Fibroblast of the aortic adventitia (primary cell): ENCODE measurements at places on chromosomes 3 and 15.
A peak's percentile ranks its signal among the peaks of the same experiment; 100 is the strongest.

- DNase-seq, result peak; percentile 83
Observed at GRCh38 chr3:106068795-106069194, 200.0 kb upstream of the CBLB start.

- DNase-seq, result peak; percentile 60
Observed at GRCh38 chr3:71163198-71163918, 420.2 kb downstream of the FOXP1 start.

DNA sequence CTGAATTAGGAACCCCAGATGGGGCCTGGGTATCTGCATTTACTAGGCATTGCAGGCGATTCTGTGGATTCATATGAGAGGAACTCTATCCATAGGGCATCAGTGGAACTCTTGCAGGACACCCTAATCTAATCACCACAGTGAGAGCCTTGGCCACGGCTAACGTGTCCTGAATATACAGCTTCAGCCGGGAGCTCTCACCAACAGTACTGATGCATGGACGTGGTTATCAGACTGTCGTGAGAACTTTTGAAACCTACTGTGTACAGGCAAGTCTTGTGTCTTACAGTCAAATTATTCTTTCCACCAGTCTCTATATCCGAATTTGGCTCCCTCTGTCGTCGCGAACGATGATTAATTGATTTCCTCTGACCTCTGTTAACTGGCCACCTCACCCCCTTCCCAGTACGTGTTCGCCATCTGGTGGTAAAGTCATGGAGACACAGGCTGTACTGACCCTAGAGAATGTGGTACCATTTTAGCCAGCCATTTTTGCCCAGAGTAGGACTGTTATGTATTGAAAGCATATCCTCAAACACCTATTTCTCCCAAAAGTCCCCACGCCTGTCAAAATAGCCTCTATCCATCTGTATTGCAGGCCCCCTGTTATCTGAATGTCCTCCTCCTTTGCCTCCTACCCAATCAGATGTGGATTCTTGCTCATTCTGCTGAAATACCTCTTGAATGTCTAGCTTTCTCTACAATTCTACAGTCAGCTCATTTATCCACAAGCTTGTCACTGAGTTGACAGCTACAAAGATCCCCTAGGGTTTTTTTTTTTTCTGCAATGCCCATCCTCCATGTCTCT, 39.7 kb downstream of the GLDN start:
- DNase-seq, result peak; percentile 88

GRCh38 chr3:5437296-5437782, 249.8 kb downstream of the EDEM1 start:
- DNase-seq, result no peak

DNA sequence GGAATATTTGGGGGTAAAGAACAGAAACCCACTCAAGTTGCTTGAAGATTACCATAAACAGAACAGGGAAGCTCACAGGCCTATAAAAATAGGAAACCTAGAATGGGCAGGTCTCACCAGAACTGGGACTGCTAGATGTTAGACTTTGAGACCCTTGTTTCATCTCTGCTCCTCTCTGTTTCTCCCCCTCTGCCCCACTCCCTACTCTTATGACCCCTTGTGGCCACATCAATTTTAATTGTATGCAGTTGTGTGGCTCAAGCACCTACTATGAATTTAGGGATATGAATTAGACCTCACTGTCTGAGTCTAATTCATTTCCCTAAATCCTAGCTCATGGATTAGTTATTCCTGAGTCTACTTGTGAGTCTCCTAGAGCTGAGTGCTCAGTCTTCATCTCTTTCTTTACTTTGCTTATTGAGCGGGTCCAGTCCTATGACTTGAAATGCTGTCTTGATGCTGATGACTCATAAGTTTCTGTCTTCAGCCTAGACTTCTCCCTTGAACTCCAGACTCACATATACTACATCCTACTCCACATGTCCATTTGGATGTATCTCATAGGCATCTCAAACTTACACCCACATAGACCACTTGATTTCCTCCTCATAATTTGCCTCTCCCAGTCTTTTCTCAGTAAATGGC, 78.7 kb downstream of the ITPR1 start:
- DNase-seq, result no peak

DNA sequence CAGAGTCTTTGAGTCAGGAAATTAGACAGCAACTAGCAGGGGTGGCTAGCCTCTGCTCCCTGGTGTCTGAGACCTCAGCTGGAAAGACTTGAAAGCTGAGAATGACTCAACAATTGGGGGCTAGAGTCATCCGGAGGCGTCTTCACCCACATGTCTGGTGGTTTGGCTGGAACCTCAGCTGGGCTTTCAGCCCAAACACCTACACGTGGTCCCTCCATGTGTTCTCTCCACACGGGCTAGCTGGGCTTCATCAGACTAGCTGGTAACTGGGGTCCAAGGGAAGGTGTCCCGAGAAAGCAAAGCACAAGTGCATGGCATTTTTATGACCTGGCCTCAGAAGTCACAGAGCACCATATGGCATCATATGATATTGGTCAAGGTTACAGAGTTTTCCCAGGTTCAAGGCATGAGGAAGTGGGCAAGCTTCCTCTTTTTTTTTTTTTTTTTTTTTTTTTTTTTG, 19.9 kb upstream of the ABHD2 start:
- peak; percentile 93 for DNase-seq

GRCh38 chr3:54949491-54950044, 21.7 kb upstream of the LRTM1 start:
- no peak for DNase-seq

GRCh38 chr3:38643592-38643991, 5.9 kb downstream of the SCN5A start:
- DNase-seq, result no peak

DNA sequence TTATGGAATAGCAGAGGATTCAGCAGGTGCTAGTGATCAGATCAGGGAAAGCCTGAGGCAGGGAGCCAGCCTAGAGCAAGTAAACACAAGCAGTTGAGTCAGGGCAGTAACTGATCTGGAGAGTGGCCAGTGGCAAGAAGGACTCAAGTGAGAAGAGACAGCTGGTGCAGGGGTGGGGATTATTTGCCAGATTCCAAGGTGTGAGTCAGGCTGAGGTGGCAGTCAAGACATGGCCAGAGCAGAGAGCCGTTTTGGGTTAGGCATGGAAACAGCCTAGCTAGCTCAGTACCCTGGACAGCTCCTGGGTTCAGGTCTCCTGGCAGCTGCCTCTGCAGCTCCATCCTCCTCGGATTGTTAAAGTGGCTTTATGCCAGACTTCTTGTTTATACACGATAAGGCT, 281.9 kb upstream of the ONECUT1 start:
- peak; percentile 18 for DNase-seq

DNA sequence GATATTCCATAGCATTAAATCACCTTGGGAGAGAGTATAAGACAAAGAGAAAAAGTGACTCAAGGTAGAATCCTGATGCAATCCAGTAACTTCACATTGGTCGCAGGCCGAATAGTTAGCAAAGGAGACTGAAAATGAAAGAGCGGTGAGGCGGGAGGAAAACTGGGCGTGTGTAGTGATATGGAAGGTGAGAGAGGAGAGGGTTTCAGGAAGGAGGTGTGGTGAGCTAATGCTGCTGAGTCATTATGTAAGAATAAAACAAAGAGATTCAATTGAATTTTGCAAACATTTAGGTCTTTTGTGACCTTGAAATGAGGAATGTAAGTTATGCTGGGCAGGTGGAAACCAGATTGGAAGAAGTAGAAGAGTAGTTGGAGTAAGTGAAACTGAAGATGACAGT, 235.3 kb downstream of the C3orf38 start:
- DNase-seq, result no peak

DNA sequence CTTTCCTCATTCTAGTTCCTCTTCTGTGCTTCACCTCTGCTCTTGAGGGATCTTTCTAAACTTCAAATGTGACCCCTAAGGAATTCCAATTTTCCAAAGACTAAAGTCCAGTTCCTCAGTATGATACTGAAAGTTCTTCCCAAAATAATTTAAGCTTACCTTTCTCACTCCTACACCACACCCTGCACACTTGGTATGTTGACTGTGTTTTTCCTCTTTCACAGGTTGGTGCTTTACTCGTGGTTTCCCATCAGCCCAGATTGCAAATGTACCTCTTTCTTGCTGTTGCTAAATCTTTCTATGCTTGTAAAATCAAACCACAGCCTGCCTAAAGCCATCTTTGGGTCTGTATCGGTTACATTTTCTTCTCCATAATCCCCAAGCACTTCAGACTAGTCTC, 30.5 kb upstream of the CLDN16 start:
- no peak for DNase-seq

GRCh38 chr3:99524559-99524958, 113.8 kb upstream of the COL8A1 start:
- DNase-seq, result no peak

GRCh38 chr3:103052236-103052830, 617.5 kb downstream of the ZPLD1 start:
- no peak for DNase-seq

DNA sequence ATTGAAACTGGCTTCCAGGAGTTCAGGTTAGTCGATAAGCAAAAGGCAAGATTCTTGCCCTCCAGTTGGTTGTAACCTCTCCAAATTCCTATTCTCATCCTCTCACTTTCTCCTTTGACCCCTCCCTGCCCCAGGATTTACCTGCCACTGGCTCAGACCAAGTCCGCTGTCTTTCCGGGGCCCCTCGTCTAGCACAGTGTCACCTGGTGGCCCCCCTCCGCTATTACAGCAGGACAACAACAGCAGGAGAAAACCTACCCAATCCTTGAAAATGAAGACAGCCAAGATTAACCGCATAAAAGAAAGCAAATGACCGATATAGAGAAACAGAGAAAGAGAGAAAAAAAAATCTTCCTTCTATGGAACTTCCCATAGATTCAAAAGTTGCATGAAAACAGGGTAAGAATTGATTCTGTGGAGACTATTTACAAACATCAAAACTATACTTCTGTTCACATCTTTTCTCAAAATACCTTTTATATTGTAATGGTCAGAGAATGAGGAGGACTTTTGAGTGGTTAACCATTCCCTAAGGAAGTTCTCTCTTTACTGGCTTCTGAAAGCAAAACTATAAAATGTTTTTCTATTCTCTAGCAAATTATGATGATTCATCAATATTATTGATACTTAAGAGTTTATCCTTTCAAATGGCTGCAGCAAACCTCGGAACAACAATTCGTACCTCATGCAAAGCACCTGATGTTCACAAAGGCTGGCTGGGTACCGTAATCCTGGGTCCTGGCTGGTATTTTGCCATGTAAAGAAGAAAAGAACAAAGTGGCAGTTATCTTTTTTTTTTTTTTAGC, 10.0 kb upstream of the ST8SIA2 start:
- DNase-seq, result no peak

- DNase-seq, result no peak
Observed at GRCh38 chr15:26376243-26376642, 396.6 kb downstream of the GABRB3 start.

- peak; percentile 20 for DNase-seq
Observed at GRCh38 chr3:101687142-101687931, 819 bp upstream of the RPL24 start.

DNA sequence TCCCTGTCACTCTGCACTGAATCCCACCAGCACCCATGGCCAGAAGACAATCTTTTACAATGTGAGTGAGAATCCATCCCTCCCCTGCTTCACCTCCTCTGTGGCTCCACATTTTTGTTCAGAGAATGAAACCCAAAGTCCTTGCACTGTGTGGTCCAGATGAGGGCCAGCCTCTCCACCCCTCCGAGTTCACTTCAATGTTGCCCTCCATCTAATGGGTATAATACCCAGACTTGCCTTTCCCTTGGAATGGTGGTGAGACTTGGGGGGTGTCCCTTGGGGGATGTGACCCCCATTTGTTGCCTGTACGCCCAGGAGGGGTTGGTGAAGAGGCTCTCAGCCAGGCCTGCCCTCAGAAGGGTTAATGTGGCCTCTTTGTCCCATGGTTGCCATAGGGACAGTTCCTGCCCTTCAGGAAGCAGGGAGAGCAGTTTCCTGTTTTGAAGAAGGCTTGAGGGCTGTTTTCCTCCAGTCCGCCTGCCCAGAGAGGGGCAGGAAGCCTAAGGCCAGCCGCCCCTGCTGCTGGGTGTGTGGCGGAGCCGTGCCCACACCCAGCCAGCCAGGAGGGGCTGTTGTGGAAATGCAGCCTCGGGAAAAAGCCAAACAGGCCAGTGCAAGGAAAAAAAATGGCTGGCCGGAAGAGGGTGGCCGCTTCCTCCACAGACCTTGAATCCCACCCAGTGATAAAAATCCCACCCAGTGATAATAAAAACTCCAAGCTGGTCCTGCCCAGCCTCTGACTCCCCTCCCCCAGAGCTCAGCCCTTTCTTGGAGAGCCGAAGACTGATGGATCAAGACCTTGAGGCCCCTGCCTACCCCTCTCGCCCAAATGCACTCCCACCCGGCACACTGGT, 14.6 kb upstream of the FGD5 start:
- DNase-seq, result no peak

GRCh38 chr3:49131040-49131439, 1.8 kb downstream of the LAMB2 start:
- no peak for DNase-seq

DNA sequence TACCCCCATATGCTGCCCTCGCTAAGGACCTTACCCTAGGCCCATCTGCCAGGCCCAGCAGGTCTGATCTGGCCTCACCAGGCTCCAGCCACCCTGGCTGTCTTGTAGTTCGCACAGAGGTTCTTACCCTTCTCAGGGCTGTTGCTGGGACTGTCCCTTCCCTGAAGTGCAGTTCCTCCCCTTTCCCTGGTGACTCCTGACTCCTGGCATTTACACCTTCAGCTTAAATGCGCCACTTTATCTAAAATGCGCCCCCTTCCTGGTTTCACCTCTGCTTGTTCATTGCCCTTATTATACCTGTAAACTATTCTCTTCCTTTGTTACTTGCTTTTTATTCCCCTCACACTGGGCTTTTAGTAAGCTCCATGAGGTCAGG, 835 bp upstream of the TTLL3 start:
- DNase-seq, result no peak

GRCh38 chr3:184354121-184354728, 7.2 kb downstream of the CLCN2 start:
- no peak for DNase-seq

- peak; percentile 32 for DNase-seq
Observed at GRCh38 chr3:63910891-63911290, 1.3 kb downstream of the SCAANT1 start.

DNA sequence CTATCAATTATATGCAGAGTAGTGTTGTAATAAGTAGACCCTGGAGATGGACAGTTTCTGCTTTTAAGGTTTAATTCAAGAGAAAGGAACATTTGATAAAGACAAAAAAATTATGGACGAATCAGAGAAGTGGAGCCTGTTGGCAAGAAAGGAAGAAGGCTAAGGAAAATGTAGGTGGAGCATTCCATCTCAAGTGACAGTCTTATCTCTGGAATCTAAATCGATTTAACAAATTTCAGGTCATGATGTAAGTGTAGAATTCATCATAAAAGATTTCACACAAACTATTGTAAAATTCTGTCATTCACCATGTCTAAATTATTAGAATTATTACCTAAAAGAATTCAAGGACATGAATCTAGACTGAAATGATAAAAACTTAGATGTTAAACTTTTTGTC, 36.3 kb downstream of the TSC22D2 start:
- peak; percentile 34 for DNase-seq

- DNase-seq, result peak; percentile 33
Observed at GRCh38 chr3:151210676-151211381, 7.8 kb upstream of the GPR171 start.

- DNase-seq, result no peak
Observed at GRCh38 chr15:48451241-48451640, 120.0 kb downstream of the DUT start.
